ENCODE measurements at places on chromosomes 1 and 21. TPM values are rescaled to one million over a fixed set of nuclear protein-coding genes. Genes with fewer than 3 reads are reported as not detected.
A peak's percentile ranks its signal among the peaks of the same experiment; 100 is the strongest.

- no peak for DNase-seq
Measured at GRCh38 chr1:229409616-229410369, 24.1 kb downstream of the ACTA1 start.

The ACTL8 gene
- total RNA-seq = 0.17 TPM

The NEK7 gene
- total RNA-seq = 30.0 TPM

DNA sequence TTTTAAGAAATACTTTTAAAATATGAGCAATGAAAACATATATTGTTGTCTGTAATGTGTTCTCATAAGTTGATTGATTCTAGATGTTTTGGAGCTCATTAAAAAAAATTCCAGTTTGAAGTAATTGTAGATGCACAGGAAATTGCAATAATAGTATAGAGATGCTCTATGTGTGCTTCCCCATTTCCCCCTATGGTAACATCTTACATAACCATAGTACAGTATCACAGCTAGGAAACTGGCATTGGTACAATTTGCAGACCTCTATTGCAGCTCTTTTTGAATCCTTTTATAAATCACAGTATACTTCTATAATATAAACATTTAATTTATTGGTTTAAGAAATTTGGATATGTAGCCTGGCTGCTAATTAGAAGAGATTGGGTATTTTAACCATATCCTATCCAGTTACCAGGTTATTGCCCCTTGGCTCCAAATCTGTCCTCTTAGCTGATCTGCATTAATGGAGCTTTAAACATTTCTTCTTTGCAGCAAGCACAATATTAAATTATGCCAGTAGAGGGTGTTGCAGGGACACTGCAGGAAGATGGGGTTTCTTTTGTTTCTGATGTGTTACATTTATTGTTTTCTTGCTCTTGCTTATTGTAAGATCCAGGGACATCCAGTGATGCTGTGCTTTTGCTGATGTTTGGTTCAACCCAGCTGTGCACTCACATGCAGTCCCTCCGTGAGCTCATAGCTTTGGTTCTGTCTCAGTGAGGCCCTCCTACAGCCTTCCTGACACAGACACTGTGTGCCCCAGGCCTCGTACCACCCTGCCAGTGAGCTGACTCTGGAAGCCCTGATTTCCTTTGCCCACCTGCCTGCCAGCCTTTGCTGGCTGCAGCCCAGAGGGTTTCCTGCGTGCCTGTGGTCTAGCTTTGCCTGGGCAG, 103.3 kb downstream of the RABGAP1L start:
- DNase-seq = peak; percentile 4

The SPRR2D gene
- 8.0 TPM for total RNA-seq

DNA sequence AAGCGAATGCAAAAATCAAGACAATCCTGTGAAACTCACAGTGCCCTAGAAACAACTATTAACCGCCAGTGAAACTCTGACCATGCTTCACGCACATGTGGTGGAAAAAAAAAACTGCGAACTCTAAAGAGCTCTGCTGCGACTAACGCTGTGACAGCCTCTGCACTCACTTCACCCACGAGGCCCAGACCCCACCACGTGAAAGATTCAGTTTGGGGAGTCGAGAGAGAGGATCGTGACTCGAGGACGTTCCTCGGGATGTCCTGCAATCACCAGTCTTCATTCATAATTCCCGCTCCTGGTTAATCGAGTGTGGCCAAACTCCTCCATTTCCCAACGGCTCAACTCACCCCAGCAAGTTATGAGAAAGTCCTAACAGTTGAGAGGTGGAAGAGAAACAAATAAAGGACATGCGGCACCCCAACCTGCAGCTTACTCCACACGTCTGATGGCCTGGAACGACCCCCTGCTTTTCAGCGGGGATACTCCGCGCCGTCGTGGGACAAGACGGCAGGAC, 1.1 kb downstream of the SERBP1 start:
- no peak for DNase-seq

The ZNF670 gene
- total RNA-seq = 5.6 TPM

DNA sequence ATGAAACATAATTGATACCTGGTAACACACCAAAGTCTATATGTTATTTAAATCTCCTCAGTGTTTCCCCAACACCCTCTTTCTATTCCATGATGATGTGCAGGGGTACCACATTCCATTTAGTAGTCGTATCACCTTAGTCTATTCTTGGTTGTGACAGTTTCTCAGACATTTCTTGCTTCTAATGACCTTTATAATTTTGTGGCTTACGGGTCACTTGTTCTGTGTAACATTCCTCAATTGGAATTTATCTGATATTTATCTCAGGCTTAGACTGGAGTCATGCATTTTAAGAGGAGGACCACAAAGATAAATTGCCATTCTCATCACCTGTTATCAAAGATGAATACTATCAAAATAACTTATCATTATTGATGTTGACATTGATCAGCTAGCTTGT, 679.6 kb downstream of the USP25 start:
- no peak for DNase-seq

DNA sequence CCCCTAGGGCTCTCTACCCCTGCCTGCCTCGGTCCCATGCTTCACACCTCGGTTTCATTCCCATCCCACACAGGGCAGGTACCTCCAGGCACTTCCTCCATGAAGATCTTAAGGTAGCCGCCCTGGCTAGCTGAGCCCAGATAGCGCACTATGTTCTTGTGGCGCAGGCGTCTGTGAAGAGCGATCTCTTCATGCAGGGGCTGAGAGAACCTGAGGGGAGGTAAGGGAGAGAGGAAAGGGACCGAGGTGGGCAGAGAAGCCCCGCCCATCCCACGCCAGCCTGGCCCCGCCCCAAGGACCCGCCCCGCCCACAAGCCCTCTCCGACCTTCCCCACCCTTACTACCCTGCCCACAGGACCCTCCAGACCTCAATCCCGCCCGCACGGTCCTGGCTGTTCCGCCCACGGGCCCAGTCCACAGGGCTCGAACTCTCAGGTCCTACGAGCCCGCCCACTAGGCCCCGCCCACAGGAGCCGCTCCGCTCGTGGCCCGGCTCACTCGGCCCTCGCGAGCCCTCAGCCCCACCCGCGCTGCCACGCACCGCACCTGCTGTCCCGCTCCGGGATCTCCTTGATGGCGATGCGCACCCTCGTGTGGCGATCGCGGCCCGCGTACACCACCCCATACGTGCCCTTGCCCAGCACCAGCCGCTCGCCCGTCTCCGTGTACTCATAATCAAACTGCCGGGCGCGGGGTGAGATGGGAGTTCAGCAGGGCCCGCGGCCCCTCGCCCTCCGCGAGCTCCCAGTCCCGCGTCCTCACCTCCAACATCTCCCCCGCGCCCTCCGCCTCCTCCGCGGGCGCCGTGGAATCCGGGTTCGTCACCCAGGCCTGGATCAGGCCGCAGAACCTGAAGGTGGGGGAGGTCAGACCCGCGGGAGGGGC, 6.4 kb downstream of the MAP3K6 start:
- no peak for DNase-seq

DNA sequence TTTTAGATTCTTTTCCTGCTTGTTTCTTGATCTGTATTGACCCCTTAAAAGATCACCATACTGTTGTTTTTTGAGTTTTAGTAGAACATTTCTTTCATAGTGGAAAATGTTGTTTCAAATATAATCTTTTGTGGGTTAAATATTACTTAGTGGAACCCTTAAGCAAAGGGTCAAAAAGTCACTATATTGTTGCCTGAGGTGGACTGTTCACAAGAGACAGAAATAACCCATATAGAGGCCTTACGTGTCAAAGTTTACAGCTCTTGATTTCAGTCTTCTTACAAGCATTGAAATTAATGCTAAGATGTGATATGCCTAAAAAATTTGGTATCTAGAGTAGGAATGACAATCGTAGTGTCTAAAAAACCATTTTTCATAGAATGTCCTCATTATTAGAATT, 6.3 kb downstream of the DNAJB4 start:
- no peak for DNase-seq

- DNase-seq = no peak
Measured at GRCh38 chr1:31467005-31467674, 54.1 kb downstream of the SERINC2 start.

DNA sequence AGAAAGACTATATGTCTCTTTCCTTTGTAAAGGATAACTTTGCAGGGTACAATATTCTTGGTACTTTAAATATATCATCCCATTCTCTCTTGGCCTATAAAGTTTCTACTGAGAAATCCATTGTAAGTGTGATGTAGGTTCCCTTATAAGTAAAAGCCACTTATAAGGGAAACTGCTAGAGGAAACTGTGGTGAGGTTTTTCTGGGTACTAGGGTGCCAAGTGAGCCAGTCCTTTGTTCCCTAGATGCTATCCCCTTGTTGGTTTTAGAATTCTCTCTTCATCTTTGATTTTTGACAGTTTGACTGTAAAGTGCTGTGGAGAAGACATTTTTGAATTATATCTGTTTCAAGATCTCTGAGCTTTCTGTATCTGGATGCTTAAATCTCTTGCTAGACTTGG, 108.9 kb upstream of the NEK7 start:
- DNase-seq = no peak
